GM04504 (cell line): ENCODE measurements at places on chromosomes 3 and 15.

- no peak for DNase-seq
These were observed 165.4 kb upstream of the DCBLD2 start for GRCh38 chr3:99066863-99067262.

DNA sequence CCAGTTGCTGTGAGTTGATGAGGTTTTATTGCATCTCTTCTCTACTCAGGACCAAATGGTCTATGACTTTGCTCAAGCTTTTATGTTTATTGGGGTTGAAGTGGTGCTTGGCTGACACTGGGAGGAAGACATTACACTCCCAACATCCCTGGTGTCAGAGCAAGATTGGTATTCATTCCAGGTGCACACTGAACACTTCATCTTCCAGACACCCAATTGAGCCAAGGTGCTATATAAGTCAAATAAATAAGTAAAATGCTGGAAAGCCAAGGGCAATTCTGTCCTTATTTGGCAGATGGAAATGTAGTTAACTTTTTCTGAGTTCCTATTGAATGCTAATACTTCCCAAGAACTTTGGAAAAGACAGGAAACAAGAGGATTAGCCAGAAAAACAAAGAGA, 53.2 kb upstream of the CDV3 start:
- no peak for DNase-seq

DNA sequence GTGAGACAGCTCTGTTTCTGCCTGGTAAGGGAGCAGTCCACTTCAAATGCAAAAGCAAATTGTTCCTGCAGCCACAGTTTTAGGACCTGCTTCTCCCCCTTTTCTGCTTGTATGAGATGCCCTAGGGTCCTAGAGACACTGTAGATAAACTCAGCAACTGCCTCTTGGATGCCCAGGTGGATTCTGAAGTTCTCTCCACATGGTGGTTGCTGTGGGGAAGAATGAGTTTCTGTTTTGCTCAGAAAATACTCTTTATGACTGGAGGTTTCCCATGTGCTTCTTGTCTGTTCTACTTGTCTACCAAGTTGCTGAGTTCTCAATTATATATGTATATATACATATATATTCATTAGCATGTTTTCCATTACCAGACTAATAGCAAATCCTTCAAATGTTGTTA, 5.6 kb upstream of the ZNF80 start:
- no peak for DNase-seq

GRCh38 chr15:26879706-26880105, 12.8 kb downstream of the GABRA5 start:
- no peak for DNase-seq

DNA sequence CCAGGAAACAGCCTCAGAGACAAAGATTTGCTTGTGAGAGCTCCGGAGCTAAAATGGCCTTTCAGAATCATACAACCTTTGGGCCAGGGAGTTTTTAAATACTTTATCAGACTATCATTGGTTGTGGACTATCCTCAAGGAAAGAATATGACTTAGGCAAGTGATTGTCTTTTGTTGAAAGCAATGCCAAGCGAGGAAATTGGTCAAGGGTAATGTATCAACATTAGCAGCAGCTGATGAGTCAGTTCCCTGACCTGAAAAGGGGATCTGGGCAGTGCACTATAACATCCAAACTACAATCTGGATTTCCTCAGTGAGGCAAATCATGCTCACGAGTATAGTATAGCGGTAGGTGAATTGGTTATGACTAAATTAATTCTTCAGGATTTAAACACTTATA, 303.6 kb downstream of the LSAMP start:
- no peak for DNase-seq

- DNase-seq: no peak
These were observed 984.1 kb downstream of the EPHA3 start for GRCh38 chr3:90091549-90091948.

- no peak for DNase-seq
These were observed 34.0 kb downstream of the ZNF106 start for GRCh38 chr15:42456971-42457370.

- DNase-seq: no peak
These were observed 4.5 kb downstream of the HDC start for GRCh38 chr15:50260969-50261496.

DNA sequence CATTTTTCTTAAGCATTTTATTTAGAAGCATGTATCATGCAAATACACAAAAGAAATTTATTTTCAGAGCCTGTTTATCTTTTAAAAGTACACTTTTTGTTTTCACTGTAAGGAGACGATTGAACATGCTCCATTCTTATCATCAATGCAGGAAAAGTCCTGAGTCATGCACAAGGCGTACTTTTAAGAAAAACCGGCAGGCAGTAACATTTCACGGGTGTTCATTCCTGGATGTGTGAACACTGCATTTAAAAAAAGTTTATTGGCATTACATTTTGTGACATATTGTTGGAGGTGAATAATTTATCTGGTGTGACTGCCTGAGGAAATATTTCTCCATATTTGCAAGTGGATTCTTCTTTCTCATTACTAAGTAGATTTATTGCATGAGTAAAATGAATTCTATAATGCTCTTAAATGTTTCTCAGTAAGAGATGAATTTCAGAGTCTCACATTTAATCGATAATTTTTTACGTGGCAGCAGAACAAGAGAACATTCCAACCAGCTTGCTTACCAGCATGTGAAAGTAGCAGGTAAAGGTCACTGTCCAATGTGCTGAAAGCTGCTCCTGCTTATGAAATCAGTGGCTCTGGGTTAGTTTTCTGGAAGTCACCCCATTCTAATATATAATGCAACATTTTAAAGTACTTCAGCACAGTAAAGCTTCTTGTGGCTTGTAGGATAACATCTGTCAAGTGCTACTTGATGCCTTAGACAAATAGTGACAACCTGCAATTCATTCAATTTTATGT, 87.0 kb downstream of the SV2B start:
- no peak for DNase-seq

DNA sequence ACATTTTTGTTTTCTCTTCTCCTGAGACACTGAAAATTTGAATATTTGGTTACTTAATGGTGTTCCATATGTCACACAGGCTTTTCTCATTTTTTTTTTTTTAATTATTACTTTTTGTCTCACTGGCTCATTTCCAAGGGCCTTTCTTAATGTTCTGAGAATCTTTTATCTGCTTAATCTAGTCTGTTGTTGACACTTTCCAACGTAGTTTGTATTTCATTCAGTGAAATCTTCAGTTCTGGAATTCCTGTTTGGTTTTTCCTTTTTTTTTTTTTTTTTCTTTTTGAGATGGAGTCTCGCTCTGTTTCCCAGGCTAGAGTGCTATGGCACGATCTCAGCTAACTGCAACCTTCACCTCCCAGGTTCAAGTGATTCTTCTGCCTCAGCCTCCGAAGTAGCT, 42.7 kb downstream of the NCK1 start:
- DNase-seq: no peak
